ENCODE measurements at places on chromosomes 7 and 10.

- H3K27me3 ChIP-seq, result no peaks in the 10 kb centered on the region
- no peak overlapping the region for H3K27ac ChIP-seq
- H3K4me1 ChIP-seq, result no peaks in the 10 kb centered on the region
- H3K4me3 ChIP-seq, result no peak overlapping the region
Observed at GRCh38 chr7:64834989-64835388, 40.8 kb downstream of the ZNF138 start.

GRCh38 chr7:24877790-24878311, 102.1 kb downstream of the OSBPL3 start:
- peak overlapping the region; percentile 69 for H3K27ac ChIP-seq
- DNase-seq, result peak; percentile 59
- H3K4me1 ChIP-seq, result peaks cover 56% of the 10 kb centered on the region
- H3K4me3 ChIP-seq, result peak overlapping the region; percentile 29

GRCh38 chr10:50567384-50567783, 56.4 kb downstream of the SGMS1 start:
- peaks cover 5% of the 10 kb centered on the region for H3K36me3 ChIP-seq
- no peaks in the 10 kb centered on the region for H3K27me3 ChIP-seq
- H3K4me3 ChIP-seq, result no peak overlapping the region
- H3K27ac ChIP-seq, result no peak overlapping the region

DNA sequence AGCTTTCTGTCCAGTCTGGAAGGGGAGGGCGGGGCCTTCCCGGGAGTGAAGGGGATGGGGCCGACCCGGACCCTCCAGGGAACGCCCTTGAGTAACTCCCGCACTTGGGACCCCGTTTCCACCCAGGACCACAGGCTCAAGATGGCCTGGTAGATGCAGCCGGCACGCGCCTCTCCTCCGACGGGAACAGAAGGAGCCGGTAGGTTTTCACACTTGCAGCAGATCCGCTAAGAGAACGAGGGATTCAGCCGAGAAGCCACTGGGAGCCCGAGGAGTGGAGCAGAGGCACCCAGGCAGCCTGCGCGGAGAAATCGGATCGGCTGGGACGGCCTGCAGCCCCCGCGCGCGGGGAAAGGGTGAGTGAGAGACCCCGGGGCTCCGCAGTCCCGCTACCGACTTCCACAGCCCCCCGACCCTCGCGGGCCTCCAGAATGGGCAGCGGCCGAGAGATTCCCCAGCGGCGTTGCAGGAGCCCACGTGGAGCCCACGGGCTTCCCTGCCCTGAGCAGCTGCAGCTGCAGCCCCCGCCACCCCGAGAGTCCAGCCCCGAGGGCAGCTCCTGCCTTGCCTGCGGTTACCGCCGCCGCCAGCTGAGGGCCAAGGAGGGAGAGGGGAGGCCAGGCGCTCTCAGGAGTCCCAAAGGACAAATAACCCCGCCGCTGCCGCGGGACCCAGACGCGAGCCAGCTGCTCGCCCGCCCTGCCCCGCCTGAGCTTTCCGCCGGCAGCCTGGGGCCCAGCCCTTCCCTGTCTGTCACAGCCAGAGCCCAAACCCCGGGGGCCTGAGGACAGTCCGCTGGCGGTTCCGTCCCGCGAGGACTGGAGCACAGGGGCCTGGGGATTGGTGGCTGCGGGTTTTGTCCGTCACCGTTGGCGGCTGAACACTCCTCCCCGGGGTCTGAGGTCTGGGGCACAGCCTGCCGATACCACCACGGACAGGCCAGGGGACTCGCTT, 21.8 kb downstream of the IFT22 start:
- peaks cover 5% of the 10 kb centered on the region for H3K4me1 ChIP-seq
- no peak overlapping the region for H3K27ac ChIP-seq
- peaks cover 15% of the 10 kb centered on the region for H3K36me3 ChIP-seq
- no peak overlapping the region for H3K4me3 ChIP-seq
- no peak for DNase-seq
- peaks cover 47% of the 10 kb centered on the region for H3K27me3 ChIP-seq

All from activated CD4-positive, alpha-beta T cell treated with anti-CD3 and anti-CD28 coated beads for 36 hours (primary cell).